ENCODE measurements at places on chromosomes 1 and 21. TPM values are rescaled to one million over a fixed set of nuclear protein-coding genes. Genes with fewer than 3 reads are reported as not detected.

The ELF3 gene
- 0.17 TPM for total RNA-seq

The LPAR3 gene
- total RNA-seq: 7.6 TPM

The KHDC4 gene
- 18.2 TPM for total RNA-seq

The CLEC20A gene
- not detected for total RNA-seq

The CYP4Z1 gene
- total RNA-seq: not detected

The SH2D5 gene
- total RNA-seq: 2.3 TPM

The BOLA1 gene
- total RNA-seq: 12.4 TPM

Data from fibroblast of lung (primary cell).